ENCODE measurements at places on chromosomes 13 and 19.

DNA sequence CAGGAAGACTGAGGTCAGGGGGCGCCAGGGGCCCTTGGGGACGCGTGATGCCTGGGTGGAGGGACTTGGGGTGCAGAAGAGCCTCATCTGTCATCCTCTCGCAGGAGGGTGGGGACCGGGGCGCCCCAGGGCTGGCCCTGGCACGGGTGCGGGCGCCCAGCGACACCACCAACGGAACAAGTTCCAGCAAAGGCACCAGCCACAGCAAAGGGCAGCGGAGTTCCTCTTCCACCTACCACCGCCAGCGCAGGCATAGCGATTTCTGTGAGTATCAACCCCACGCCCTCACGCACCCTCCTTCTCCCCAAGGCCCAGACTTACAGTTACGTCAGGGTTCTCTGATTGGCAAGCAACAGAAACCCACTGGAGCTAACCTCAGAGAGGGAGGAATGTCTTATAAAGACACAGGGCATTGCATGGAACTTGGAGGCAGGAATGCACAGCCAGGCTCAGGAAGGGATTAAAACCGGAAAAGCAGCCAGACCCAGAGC, 29.4 kb downstream of the MARK4 start:
- DNase-seq, result no peak

GRCh38 chr19:275958-276646, 15.1 kb downstream of the PLPP2 start:
- DNase-seq, result no peak

DNA sequence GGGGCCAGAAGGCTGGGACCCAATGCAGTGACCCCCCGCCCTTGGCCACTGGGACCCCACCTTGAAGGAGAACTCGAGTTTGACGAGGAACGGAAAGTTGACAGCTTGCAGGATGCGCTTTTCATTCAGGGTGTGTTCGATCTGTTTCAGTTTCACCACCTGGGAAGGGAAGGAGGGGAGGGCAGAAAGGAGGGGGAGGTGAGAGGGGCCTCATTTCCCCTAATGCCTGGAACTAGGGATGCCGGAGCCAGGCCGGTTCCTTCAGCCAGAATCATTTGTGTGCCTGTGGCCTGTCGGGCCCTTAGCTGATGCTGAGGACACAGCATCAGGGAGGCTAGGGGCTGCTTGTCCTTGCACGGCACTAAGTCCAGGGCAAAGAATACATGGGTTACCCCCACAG, 12.2 kb upstream of the SAMD1 start:
- no peak for DNase-seq

- DNase-seq, result no peak
Observed at GRCh38 chr13:79194727-79195126, 211.3 kb downstream of the RBM26 start.

- no peak for DNase-seq
Observed at GRCh38 chr13:27372896-27373295, 51.5 kb upstream of the GTF3A start.

Data from activated CD4-positive, CD25-positive, alpha-beta regulatory T cell (primary cell).